GM13976 (cell line): ENCODE measurements at places on chromosomes 12 and 14.

DNA sequence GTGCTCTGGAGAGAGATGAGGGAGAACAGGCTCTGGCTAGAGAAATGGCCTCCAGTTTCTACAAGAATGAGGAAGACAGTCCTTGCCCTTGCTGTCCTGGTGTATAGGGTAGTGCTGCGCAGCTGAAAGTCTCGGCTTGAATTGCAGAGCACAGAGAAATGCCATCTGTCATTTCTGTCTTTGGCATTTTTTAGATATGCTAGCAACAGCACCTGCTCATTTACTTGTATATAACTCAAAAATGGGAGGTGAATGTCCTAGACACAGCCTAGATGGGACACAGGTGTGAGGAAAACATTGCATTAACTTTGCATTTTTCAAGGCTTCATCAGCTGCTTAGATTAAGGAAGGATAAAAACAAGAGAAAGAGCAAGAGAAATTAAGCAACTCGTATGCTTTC, 35.8 kb downstream of the GPR19 start:
- no peak for DNase-seq

GRCh38 chr12:4120316-4120917, 153.1 kb upstream of the CCND2 start:
- no peak for DNase-seq

- DNase-seq: no peak
Measured at GRCh38 chr14:33573301-33573880, 377.5 kb downstream of the EGLN3 start.

- no peak for DNase-seq
Measured at GRCh38 chr12:94286583-94287244, 138.3 kb downstream of the PLXNC1 start.

GRCh38 chr14:80587096-80587724, 354.3 kb downstream of the CEP128 start:
- DNase-seq: peak; percentile 22

- DNase-seq: no peak
Measured at GRCh38 chr12:28925719-28926376, 223.2 kb upstream of the FAR2 start.

DNA sequence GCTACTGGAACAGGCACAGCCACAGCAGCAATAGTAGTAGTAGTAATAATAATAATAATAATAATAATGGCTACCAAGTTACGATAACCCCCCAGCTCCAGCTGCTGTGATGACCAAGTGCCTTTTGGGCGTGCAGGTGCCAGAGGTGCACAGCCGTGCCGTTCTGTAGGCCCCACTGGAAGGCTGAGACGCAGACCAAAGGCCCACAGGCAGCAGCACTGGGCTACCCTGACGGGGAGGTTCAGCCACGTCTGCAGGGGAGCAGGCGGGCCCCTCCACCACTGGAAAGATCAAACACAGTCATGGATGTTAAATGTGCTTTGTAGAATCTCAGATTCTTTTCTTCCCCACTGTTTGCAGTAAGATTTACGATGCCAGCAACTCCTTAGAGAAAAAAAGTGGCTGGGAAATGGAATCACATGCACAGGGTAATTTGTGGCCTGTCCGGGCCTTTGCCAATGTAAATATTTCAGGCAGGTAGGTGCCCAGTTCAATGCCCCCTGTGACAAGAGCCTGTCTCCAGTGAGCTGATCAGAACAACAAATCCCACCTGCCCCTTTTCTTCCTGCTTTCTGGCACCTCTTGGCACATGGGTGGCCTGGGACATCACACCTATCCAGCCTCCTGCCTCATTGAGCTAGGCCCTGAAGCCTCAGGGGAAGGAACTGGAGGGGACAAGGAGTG, 32.6 kb downstream of the CCDC85C start:
- no peak for DNase-seq

DNA sequence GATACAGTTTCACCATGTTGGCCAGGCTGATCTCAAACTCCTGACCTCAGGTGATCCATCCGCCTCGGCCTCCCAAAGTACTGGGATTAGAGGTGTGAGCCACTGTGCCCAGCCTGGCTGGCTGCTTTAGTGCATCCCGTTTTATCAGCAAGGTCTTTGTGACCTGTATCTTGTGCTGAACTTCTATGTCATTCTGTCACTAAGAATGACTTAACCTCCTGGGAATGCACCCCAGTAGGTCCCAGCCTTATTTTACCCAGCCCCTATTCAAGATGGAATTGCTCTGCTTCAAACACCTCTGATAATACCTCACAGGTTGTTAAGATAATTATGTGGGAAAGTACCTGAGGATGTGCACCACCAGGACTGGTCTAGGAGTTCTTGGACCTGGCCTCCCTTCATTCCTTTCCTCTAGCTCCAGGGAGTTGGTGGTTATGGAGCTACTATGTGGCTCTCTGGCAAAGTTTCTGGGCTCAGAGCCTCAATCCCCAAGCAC, 26.1 kb upstream of the JPH4 start:
- DNase-seq: no peak

GRCh38 chr12:65420941-65421340, 142.5 kb downstream of the MSRB3 start:
- no peak for DNase-seq

DNA sequence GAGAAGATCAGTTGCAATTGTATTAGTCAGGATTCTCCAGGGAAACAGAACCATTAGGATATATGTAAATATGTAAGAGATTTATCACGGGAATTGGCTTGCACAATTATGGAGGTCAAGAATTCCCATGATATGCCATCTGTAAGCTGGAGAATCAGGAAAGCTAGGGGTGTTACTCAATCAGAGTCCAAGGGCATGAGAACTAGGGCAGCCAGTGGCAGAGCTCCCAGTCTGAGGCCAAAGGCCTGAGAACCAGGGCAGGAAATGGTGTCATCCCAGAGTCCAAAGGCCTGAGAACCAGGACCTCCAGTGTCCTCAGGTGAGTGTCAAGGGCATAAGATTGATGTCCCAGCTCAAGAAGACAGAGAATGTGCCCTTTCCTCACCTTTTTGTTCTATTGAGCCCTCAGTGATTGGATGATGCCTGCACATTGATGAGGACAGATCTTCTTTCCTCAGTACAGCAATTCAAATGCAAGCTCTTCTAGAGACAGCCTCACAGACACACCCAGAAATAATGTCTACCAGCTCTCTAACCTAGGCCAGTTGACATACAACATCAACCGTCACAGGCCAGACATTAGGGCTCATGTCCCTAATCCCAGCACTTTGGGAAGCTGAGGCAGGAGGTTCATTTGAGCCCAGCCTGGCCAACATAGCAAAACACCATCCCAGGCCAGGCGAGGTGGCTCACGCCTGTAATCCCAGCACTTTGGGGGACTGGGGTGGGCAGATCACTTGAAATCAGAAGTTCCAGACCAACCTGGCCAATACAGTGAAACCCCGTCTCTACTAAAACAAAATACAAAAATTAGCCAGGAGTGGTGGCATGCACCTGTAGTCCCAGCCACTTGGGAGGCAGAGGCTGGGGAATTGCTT, 34.9 kb upstream of the ZNF740 start:
- DNase-seq: no peak
